Effector CD8-positive, alpha-beta T cell (primary cell): ENCODE measurements at places on chromosomes 5 and 9.

- DNase-seq: no peak
These were observed 113.8 kb upstream of the PUM3 start for GRCh38 chr9:2957656-2958200.

- no peak for DNase-seq
These were observed 7.0 kb downstream of the AFAP1L1 start for GRCh38 chr5:149278451-149279210.

DNA sequence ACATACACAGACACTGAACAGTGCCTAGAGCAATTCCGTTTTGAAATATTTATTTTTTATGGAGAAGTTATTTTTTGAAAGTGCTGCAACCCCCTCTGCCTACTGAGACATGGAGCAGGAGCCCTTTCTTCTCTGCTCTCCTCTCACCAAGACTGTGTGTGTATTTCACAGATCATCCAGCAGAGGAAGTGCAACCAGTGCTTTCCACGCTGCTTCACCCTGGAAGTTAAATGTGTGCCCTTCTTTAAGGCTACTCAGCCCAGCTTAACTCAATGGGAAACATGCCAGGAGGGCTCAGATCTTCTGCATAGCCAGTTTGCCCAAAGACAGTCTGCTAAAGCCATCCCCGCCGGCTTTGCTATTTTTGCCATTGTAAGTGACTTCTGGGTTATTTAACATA, 606.3 kb downstream of the TLE1 start:
- DNase-seq: no peak

DNA sequence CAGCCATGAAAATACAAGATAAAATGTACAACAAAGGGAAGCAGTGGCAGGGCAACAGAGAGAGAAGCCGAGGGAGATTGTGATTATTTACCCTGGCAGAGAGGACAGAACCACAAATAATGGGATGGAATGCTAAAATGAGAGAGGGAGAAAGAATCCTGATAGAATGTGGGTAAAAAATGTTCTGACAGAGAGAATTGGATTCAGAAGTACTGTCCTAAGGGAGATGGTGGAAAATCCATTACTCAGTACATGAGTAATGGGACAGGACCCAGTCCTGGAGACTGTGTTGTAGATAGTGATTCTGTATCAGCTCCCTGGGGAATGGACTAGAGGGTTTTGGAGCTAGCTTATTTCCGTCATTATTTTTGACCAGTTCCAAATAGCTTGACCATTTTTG, 831.5 kb downstream of the MAT2B start:
- DNase-seq: no peak

DNA sequence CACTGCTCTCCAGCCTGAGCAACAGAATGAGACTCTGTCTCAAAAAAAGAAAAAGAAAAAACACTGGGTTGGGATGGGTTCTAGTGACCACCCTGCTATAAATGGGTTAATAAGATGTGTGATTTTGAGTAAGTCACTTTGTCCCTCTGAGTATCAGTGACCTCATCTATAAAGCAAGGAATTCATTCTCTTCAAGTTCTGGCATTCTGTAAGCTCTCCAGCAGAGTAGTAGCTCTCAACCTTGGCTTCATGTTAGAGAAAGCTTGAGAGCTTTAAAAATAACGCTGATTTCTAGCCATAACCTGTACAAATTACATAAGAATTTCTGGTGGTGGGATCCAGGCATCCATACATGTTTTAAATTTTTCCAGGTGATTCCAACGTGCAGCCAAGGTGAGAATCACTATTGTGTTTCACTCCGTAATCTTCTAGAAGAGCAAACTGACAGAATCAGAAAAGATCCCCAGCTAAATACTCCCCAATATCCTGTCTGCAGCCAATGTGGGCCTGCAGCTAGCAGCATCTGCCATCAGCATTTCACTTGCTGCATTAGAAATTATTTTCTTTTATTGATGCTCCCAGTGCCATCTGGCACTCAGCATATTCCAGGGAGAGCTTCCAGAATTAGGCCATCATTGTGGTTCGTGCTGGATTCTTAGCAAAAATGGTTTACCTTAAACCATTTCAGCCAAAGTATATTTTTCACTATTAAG, 109.4 kb downstream of the FEM1C start:
- DNase-seq: no peak

DNA sequence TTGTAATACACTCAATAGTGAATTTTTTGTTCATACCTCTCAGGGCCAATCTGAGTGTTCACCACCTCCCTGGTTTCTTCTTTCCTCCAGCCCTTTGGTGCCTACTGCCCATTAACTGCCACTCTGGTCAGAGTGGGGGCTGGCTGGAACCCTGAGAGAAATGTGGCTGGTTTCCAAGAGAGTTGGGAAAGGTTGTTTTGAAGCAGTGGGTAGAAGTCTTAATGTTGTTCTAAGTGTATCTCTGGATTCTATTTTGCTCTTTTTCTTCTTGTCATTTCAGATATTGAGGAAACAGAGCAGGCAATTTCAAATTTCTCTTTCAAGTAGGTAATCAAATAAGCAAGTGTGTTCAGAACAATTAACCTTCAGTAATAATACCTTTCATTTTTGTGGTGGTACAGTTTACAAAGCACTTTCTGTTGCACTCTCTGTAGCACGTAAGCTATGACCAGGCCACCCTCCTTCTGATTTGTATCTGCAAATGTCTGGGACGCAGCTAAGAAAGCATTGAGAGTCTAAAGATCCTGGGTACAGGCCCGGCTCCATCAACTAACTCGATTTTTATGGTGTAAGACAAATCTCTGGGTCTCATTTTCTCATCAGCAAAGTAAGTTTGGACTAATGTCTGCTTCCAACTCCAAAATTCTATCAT, 8.4 kb downstream of the SLC1A3 start:
- DNase-seq: no peak

GRCh38 chr9:292915-293314, 78.2 kb downstream of the DOCK8 start:
- no peak for DNase-seq

- DNase-seq: no peak
These were observed 65.4 kb upstream of the STK32A start for GRCh38 chr5:147169399-147169798.

DNA sequence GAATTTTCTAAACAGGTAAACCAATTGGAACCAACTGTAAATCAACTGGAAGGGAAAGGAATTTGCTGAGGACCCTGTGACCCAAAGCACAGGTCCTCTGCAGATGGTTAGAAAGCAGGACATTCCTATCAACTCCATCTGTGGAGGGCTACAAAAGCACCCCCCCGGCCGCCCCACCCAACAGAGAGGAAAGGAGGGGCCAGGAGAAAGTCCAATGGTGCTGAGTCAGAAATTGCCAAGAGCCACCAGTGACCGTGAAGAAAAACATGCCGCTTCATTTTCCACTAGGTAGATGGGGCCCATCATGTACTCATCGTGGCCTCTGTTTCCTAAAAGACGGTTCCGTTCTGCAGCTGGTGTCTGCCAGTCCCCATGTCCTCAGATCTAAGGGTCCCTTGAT, 66.3 kb downstream of the RAPGEF1 start:
- no peak for DNase-seq

DNA sequence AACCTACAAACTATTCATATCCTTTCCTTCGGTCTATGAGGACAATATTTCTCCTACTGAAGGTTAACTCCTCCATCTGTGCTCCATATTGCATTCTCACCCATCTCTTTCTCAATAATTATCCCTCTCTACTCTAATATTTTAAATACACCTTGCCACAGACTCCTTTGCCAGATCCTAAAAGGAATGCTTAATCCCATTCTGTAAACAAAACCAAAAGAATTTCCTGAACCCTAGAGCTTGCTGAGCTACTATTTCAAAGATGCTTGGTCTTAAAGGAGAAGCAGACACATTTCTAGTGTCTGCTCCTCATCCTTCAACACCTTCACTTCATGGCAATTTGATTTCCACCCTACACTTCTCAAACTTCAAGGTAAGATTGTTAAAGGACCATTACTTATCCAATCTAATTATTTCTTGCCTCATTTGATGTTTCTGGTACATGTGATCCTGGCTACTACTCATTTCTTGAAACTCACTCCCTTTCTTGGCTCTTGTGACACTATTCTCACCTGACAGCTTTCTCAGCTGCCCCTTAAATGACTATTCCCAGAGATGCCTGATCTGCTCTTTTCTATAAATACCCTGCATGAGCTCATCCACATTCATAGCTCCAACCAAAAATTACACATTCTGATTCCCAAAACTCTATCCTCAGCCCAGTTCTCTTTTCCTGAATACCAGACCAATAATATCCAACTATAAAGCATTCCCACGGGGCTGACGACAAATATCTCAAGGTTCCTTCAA, 20.2 kb downstream of the HOMER1 start:
- DNase-seq: no peak

- DNase-seq: no peak
These were observed 24.9 kb upstream of the DCAF12 start for GRCh38 chr9:34151398-34151797.
